ENCODE measurements at places on chromosomes 4 and X.

- DNase-seq: no peak
Measured at GRCh38 chr4:148692242-148692641, 250.0 kb upstream of the NR3C2 start.

DNA sequence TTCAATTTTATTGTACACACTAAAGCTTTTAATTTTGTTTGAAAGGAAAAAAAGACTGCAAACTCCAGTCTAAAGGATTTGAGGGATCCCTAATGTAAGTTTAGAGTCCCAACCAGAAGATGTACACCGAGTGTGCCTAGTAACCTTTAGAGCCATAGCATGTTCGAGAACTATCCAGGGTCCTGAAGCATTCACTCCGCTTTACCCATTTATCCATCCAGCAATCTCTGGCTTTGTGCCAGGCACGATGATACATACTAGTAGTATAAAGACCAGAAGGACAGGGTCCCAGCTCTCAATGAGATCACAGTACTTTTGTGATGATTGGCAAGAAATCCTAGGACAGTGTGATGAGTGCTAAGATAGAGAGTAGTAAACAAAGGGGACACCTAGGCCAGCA, 168.7 kb downstream of the STK32B start:
- DNase-seq: peak; percentile 57

- peak; percentile 8 for DNase-seq
Measured at GRCh38 chrX:131837325-131837724, 185.8 kb upstream of the STK26 start.

DNA sequence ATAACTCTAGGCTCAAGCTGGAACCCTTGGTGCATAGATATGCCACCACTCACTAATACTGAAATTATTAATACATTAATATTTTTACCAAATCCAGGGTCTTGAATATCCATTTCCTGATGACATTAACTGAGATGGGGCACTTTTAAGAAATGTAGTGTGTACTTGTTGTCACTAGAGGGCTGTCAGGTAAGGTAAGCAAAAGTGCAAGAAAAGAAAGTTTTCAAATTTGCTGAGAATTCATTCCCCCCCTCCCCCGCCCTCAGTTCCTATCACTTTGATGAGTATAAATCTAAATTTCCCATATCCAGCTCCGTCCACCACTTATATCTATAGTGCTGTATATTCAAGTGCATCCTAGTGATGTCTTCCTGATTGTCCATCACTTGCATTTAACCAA, 20.5 kb upstream of the WDR44 start:
- DNase-seq: no peak

DNA sequence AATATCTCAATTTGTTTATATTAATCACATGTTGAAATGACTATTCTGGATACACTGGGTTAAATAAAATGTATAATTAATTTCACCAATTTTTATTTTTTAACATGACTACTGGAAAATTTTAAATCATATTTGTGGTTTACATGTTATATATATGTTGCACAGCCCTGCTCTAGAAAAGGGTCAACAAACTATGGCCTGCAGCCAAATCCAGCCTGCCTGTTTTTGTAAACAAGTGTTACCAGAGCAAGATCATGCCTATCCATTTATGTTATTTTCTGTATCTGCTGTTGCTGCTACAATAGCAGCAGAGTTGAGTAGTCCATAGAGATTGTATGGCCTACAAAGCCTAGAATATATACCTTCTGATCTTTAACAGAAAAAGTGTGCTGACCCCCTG, 1.2 kb downstream of the TCEANC start:
- no peak for DNase-seq

DNA sequence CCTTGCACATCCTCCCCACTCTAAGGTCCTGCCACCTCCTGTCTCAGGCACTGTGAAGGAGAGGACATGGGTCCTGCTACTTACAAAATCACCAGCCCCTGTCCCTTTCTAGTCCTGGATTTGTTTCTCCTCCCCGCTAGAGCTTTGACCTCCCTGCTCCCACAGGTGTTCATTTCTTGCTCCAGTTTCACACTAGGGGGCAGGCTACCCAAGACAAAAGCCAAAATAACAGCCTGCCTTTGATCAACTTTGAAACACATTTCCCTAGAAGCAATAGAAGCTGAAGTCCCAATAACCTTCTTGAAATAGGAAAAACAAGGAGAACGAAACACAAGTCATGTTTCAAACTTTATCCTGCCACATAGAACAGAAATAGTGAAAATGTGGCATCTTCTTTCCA, 164.4 kb downstream of the QDPR start:
- peak; percentile 24 for DNase-seq

DNA sequence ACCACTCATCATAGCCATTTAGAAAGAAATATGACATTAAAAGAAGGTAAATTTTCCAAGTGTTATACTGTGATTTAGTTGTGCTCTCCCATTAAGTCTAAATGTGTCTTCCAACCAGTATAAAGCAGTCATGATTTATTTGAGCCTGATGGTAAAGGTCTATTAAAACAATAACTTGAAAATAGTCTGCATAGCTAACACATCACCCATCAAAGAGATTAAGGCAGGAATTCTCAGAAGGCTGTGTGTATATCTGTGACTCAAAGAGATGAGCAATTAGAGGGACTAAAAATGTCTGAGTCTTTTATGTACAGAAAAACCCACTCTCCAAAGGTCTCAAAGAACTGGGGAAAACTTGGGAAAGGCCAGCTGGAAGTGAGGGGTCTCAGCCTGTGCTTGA, 70.3 kb upstream of the IQCM start:
- DNase-seq: peak; percentile 92

GRCh38 chrX:96433409-96434077, 251.1 kb upstream of the DIAPH2 start:
- no peak for DNase-seq

DNA sequence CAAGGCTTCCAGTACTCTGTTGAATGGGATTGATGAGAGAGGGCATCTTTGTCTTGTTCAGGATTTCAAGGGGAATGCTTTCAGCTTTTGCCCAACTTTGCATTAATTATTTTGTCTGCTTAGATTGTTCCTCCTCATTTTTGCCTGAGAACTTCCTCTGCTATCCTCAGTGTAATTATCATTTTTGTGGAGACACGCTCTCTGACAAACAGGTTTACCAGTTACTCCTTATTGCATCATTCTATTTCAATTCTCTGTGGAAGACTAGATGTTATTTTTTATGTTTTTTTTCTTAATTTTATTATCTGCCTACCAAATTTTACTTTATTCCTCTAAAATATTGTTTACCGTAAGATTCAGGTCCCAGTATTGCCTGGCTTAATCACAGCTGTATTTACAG, 349.2 kb downstream of the ADGRL3 start:
- peak; percentile 18 for DNase-seq
